Stimulated activated CD8-positive, alpha-beta memory T cell treated with anti-CD3 and anti-CD28 coated beads, Interleukin-2, amount 100 ng/mL, for 1 hour (primary cell): ENCODE measurements at places on chromosomes 5 and 9.

GRCh38 chr9:133187561-133188005, 21.5 kb downstream of the OBP2B start:
- DNase-seq: no peak

GRCh38 chr9:83511051-83511450, 27.1 kb downstream of the FRMD3 start:
- DNase-seq: no peak

DNA sequence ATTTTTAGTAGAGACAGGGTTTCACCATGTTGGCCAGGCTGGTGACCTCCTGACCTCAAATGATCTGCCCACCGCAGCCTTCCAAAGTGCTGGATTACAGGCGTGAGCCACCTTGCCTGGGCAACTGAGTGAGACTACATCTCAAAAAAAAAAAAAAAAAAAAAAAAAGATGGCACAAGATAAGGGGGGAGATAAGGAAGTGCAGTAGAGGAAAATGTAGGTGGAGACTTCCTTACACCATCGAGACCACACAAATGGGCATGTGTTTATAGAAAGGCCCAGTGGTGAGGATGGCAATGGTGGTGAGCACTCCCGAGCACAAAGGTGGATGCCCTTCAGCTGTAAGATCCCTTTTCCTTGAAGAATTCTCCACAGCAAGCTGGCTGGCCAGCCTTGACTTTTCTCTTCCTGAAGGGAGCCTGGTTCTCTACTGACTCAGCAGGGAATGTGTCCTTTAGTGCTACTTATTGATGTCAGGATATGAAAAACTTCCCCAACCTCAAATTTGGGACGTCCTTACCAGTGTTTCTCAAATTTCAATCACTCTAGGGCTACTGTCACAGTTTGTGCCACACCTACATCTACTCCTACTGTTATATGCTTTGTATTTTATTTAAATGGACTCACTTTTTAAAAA, 28.2 kb downstream of the ERGIC1 start:
- DNase-seq: no peak

- DNase-seq: no peak
Observed at GRCh38 chr5:54533541-54534190, 16.1 kb downstream of the SNX18 start.

GRCh38 chr5:104241046-104241445, 678.5 kb upstream of the NUDT12 start:
- DNase-seq: no peak
